ENCODE measurements at places on chromosomes 2 and 18. TPM values are rescaled to one million over a fixed set of nuclear protein-coding genes. Genes with fewer than 3 reads are reported as not detected.

DNA sequence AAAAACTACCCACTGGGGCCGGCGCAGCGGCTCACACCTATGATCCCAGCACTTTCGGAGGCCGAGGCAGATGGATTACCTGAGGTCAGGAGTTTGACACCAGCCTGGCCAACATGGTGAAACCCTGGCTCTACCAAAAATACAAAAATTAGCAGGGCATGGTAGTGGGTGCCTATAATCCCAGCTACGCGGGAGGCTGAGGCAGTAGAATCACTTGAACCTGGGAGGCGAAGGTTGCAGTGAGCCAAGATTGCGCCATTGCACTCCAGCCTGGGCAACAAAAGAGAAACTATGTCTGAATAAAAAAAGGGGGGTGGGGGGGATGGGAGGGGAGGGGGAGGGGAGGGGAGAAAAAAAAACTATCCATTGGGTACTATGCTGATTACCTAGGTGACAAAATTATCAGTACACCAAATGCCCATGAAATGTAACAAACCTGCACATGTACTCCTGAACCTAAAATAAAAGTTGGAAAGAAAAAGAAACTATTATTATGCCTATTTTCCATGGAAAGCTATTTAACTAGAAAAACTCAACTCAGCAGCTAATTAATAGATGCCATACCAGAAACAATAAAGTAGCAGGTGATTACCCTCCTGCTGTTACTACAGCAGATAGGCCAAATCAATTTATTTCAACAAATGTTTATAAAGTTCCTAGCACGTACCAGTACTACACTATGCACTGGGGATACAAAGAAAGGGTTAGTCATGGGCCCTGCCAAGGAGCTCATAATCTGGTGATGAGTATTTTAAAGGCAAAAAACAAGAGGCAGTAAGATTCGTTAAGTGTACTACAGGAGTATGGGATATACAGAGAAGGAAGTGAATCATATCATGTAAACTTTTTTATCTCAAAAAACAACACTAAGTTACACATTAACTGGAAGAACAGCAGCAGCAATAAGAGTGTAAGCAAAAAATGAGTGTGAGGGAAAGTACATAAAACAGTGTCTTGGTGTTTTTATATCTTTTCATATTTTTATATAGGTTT, 112.8 kb upstream of the SLC39A10 start:
- DNase-seq = no peak

GRCh38 chr2:80462654-80463053, 158.1 kb upstream of the LRRTM1 start:
- no peak for DNase-seq

HYCC2 gene
- polyA plus RNA-seq = 8.5 TPM

GRCh38 chr18:32286749-32287148, 96.9 kb downstream of the MEP1B start:
- DNase-seq = no peak

GRCh38 chr2:242085941-242086621, 216.6 kb downstream of the RTP5 start:
- no peak for DNase-seq

- no peak for DNase-seq
These were observed 82.9 kb downstream of the POLR1A start for GRCh38 chr2:86022661-86023365.

- no peak for DNase-seq
These were observed 43.8 kb downstream of the KANSL3 start for GRCh38 chr2:96594282-96594681.

- peak; percentile 83 for DNase-seq
These were observed at the start of gene SOX11 for GRCh38 chr2:5691985-5692529. Gene SOX11 (plus strand): TSS chr2:5692384. CDS start chr2:5692722, 338 bp downstream.

HOXD9 gene
- polyA plus RNA-seq = 7.6 TPM

KIAA2012 gene
- polyA plus RNA-seq = 0.37 TPM

DNA sequence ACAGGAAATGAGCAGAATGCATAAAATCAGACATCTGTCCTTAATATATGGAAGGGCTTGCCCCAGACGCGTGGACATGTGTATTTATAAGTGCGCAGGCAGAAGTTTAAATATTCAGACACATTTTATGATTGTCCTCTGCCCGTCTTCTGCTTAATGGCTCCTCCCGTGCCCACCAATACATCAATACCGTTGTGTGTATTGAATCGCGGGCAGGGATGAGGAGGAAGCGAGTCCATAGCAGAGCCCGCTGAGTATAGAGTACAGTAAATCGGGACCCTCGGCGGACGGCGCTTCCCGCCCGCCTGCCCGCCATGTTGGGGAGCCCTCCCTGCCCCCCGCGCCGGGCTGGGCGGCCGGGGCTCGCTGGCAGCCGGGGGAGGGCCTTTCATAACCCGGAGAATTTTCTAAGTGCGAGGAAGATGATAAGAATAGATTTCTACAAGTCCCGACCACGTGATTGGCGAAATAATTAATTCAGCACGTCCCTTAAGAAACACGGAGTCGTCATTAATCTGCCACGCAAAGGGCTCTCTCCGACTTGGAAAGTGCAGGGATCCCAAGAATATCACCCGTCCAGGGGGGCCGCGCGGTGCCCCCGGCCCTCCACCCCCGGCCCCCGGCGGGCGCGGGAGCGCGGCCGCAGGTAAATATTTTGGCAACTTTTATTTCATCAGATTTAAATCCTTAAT, at the start of gene HOXD3:
TSS of gene HOXD3 (plus strand) at position 501 of the 692 bp plus-strand sequence. CDS start 11,808 bp downstream, outside the sequence.
- DNase-seq = no peak

- DNase-seq = no peak
These were observed at the start of gene ITGB6 for GRCh38 chr2:160199683-160200389. Gene ITGB6 (minus strand): TSS chr2:160200272. CDS start chr2:160200063, 209 bp downstream.

DSG2 gene
- polyA plus RNA-seq = 4.9 TPM

CCDC148 gene
- polyA plus RNA-seq = 0.44 TPM

GRCh38 chr2:98519851-98520250, 75.2 kb downstream of the INPP4A start:
- DNase-seq = no peak

- DNase-seq = no peak
These were observed 205.7 kb upstream of the ZSWIM2 start for GRCh38 chr2:187054501-187055319.

- no peak for DNase-seq
These were observed 1.2 kb downstream of the PIEZO2 start for GRCh38 chr18:11147962-11148679.

NLRC4 gene
- 0.85 TPM for polyA plus RNA-seq

DNA sequence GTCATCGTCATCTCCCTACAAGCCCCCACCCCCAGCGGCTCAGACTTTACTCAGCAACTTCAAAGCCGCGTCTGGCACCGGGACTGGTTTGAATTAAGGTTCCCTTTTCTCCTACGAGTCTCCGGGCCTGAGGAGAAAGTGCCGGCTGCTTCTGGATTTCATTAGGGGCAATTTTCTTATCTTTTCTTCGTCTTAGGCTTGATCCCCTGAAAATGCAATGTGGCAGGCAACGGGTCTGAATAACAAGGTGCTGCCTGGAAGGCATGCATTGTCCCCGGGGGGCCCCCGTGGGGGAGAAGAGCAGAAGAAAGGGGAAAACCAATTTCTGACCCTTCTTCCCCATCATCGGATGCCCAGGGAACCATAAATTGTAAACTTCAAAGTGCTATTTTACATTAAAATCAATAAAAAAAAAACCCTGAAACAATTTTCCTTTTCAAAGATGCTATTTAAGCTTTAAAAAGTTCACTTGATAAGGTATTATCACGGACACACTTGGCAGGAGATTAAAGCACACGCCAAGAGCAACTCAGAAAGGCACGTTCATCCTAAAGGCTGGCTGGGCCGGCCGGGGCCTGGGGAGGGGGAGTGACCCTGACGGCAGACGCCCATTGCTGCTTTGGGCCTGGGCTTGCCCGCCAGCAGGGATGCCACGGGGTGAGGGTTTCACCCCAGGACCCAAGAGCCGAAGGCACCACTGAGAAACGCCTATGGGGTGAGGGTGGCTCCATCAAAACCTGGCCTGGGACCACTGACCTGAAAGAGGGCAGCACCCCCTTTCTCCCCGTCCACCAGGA, 230.4 kb downstream of the TWIST2 start:
- DNase-seq = no peak

CYP20A1 gene
- polyA plus RNA-seq = 12.9 TPM

EGR4 gene
- not detected for polyA plus RNA-seq

GRCh38 chr2:146997945-146998344, 846.9 kb upstream of the ACVR2A start:
- DNase-seq = no peak

GRCh38 chr18:47930199-47930930, at the start of gene SMAD2:
Gene SMAD2 (minus strand): TSS chr18:47930659. CDS start chr18:47896756, 33,903 bp downstream.
- DNase-seq = no peak

DNA sequence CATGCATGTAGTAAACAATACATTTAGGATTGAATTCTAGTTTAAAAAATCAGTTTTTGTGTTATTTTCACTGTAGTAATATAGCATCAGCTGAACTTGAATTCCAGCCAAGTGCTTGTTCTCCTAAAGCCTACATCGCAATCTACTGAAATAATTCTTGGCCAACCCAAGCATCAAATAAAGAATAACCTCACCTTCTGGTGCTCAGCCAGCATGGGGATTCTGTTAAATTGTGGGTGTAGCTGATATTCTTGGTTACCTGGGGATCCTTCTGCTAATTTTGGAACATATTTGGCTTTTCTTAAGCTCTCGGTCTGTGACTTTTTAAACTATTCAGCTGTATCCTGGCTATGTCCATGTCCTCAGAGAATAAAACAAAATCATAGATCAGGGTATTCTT, 248.8 kb downstream of the NRXN1 start:
- peak; percentile 81 for DNase-seq
